ENCODE measurements at places on chromosomes 7 and 10.

GRCh38 chr7:16688249-16688648 is 42.3 kb downstream of the BZW2 start:
- DNase-seq, result no peak

DNA sequence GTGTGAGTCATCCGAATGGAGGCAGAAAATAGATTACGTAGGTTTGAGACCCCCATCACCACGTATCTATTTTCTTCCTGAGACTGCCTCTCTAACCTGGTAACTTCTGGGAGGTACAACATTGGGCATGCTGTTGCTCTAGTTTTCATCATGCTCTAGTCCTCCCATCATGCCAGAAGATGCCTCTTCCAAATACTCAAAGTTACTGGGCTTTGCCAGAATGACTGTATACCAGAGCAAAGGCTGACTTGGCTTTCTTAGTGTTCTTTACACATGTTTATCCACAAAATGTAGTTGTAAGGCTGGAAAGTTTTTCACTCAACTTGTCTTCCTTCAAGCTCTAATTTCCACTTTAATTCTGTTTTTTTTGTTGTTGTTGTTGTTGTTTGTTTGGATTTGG is 370.5 kb downstream of the MDFIC start:
- no peak for DNase-seq

DNA sequence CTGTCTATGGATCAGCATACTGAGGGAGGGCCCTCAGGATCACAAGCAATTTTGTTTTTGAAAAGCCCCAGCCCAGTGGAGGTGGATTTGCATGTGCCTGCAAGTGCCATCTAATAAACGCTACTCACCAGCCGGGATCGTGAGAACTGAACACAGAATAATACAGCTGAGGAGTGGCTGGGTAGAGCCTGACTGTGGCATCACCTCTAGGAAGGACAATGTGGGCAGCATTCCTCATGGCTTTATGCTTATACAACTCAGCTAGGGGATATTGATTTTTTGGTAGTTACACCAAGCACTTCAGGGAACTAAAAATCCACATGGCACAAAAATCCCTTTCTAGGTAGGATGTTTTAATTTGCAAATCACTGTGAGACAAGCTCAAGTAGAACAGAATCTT is 72.7 kb upstream of the PALS2 start:
- no peak for DNase-seq

DNA sequence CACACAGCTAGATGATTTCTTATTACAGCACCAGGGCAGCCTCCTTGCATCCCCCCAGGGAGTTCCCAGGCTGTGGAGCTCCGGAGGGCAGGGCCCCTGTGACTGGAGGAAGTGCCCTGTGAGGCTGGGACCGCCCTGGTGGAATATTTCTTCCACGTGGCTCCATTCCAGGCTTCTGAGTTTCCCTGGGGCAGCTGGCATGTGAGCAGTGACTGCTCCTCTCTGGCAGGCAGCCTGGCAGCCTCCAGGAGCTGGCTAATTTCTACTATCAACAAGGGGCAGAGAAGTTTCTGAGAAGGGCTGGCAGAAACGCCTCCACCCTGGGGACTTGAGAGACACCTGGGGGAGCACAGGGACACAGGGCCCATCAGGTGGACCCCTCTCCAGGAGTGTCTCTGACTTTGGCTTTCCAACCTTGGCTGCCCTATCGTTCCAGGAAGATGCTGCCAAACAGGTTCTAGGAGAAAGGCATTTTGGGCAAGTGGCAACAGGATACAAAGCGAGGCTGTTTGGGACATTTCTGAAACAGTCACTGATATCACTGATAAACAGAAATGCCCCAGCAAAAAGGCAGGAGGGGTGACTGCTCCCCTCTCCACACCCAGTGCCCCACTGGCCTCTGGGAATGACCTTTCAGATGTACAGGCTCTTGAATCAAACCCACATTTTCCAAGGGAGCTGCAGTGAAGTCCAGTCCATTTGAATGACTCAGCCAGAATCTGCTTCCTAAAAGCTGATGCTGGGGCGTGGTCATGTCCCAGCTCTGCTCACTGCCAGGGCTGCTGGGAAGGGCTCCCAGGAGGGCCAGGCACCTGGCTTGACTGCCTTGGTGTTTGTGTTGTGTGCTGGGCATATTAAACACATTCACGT is 16.1 kb downstream of the MYOF start:
- DNase-seq, result peak; percentile 86

DNA sequence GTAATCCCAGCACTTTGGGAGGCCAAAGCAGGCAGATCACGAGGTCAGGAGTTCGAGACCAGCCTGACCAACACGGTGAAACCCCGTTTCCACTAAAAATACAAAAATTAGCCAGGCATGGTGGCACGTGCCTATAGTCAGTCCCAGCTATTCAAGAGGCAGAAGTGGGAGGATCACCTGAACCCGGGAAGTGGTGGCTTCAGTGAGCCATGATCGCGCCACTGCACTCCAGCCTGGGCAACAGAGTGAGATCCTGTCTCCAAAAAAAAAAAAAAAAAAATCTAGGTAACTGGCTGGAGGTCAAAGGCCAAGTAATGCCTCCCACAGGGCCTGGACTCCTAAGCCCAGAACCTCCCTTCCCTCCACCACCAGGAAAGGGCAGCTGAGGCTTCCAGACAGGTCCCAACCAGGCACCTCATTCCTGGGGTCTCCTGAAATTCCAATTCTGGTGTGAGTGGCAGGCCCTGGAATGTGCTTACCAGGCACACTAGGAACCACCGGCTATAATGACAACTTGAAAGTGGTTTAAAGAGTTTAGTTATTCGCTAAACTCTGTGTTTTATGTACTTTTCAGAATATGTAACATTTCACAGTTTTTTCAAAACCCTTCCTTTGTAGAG is 86.9 kb upstream of the TNRC18 start:
- DNase-seq, result no peak

DNA sequence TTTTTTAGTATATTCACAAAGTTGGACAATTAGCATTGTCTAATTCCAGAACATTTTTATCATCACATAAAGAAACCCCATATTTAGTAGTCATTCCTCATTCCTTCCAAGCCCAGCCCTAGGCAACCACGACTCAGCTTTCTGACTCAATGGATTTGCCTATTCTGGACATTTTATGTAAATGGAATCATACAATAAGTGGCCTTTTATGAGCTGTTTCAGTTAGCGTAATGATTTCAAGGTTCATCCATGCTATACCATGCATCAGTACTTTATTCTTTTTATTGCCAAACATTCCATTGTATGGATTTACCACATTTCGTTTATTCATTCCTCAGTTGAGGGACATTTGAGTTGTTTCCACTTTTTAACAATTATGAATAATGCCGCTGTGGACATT is 249.2 kb downstream of the DYNC1I1 start:
- DNase-seq, result peak; percentile 7

- no peak for DNase-seq
These were observed 112.4 kb upstream of the EEPD1 start for GRCh38 chr7:36040679-36041078.

DNA sequence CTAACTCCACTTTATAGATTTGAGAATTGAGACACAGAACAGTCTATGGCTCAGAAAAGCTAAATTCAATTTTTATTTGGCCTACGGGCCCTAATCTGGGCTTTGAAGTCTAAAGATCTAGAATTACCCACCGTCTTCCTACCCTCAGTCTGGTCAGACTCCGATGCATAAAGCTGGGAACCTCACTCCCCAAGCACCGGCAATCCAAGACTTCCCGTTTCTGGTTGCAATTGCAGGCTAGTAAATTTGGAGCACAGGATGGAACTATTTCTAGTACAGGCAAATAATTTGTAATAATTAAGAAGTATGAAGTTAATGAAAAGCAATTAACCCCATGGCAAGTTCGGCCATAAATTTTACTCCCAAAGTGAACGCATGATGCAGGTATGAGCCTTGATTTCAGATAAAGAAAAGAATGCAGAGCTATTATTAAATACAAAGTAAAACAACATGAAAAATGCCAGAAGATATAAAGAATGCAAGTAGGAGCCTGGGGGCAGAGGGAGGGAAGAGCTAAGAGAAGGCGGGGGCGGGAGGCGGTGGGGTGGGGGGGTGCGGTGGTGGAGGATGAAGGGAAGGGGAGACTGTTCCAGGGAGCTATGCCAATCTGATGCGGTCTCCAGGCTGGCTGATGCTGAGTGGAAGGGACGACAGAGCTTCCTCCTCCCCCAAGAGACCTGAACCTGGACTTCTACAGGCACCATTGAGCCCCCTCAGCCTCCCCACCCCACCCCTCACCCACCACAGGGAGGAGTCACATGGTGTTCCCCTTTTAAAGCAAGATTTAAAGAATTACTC is 45.1 kb downstream of the BPGM start:
- DNase-seq, result peak; percentile 77

DNA sequence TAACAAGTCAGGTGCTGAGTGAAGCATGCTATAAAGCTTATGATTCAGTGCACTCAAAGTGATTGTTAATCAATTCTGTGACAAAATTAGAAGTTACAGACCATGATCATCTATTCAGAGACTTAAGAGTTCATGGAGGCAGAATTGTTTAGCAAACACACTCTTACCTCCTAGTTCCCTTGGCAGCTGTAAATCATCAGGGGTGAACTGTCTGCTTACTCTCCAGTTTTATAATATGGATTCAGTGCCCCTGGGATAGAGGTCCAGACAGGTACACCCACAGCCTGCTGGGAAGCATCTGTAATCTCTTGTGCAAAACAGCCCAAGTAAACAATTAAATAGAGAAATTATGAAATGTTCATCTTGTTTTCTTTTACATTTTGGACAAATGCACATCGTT is 835.0 kb upstream of the COBL start:
- no peak for DNase-seq

DNA sequence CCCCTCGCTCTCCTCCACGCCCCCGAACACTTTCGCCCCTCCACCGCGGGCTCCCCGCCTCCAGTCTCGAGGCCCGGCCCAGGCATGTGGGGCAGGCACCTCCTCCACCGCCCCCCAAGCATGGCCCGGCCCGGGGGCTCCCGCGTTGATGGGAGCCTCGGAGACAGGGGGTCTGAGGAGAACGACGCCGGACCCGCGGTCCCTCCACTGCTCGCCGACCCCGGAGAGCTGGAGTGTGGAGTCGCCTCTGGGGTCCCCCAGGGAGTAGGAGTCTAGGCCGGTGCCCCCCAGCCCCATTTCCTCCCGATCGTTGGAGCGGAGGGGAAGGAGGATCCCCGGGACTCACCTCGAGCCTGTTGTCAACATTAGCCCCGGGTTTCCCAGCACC is 206 bp downstream of the UPF2 start:
- no peak for DNase-seq

GRCh38 chr7:111320133-111320532 is 229.2 kb downstream of the LRRN3 start:
- no peak for DNase-seq

DNA sequence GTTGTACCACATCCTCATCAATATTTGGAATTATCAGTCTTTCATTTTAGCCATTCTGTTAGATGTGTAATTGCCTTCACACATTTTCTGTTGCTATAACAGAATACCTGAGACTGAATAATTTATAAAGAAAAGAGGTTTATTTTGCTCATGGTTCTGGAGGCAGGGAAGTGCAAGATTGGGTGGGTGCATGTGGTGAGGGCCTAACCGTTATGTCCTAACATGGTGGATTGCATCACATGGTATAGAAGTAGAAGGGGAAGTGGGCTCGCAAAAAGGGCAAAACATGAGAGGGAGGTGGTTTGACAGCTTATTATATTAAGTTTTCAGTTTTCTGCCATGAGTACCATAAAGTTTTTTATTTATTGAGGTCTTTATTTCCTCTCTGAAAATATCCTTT is 452.0 kb downstream of the ARL4A start:
- no peak for DNase-seq

GRCh38 chr10:102617816-102618215 is 26.5 kb upstream of the TRIM8 start:
- DNase-seq, result no peak

GRCh38 chr7:41786944-41787343 is 84.1 kb upstream of the INHBA start:
- DNase-seq, result no peak

DNA sequence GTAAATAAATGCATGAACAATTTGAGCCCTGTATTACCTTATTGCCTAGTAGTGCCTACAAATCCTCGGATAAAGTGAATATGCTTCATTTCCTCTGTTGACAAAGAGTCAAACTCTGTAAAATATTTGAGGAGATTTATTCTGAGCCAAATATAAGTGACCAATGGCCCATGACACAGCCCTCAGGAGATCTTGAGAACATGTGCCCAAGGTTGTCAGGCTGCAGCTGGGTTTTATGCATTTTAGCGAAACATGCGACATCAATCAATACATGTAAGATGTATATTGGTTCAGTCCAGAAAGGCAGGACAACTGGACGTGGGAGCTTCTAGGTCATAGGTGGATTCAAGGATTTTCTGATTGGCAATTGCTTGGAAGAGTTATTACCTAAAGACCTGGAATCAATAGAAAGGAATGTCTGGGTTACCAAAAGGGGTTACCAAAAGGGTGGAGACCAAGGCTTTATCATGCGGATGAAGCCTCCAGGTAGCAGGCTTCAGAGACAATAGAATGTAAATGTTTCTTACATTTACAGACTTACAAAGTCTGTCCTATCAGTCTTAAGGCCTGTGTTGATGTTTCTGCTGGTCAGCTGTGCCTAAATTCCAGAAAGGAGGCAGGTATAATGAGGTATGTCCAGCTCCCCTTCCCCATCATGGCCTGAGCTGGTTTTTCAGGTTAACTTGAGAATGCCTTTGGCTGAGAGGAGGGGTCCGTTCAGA is 220.1 kb upstream of the FZD1 start:
- DNase-seq, result no peak

DNA sequence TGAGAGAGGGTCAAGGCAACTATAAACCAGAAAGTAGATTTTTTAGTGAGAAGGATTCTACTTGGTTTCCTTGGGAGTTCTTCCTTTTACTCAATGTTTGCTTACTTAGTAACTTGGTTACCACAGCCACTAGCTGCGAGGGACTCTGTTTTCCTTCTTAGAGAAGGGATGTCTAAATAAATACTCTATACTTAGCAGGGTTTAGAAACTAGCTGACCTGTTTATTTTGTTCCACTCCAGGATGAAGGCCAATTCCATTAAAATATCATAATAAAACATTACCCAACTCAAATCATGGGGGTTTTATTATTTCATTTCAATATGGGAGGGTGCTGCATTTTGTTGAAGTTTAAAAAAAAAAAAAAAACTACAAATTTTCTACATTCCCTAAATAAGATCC is 87.3 kb downstream of the PPP1R3A start:
- DNase-seq, result no peak

DNA sequence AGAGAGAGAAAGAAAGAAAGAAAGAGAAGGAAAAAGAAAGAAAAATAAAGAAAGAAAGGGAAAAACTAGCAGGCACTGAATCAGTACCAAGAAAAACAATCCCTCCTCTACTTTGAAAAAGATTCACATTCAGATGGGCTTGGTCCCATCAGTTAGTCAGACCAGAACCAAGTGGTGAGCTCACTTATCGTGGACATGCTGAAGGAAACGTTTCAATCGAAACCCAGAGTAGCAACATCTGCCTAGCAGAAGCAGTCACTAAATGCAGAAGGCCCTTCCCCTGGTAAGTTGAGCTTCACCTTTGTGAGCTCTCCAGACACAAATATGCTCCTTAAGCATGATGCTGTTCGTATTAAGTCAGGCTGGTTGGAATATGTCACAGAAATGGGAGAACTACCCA is 167.7 kb downstream of the TRIL start:
- no peak for DNase-seq

Measured in AG09309 (cell line).